ENCODE measurements at places on chromosomes 1 and 21. TPM values are rescaled to one million over a fixed set of nuclear protein-coding genes. Genes with fewer than 3 reads are reported as not detected.

Gene HEYL
- 6.5 TPM for total RNA-seq

Gene RPS27
- total RNA-seq: 1,559 TPM

Gene GNG4
- total RNA-seq: not detected

Gene FCGR3A
- 44.3 TPM for total RNA-seq

Gene PLA2G2C
- not detected for total RNA-seq

Gene LRRC38
- 0.48 TPM for total RNA-seq

Gene MARK1
- 7.7 TPM for total RNA-seq

Gene CMPK1
- 120 TPM for total RNA-seq

Gene RNU1-4
- total RNA-seq: under 0.01 TPM

Gene MIXL1
- not detected for total RNA-seq

Gene ETS2
- total RNA-seq: 201 TPM

Gene TMEM51
- 3.3 TPM for total RNA-seq

Gene HES4
- total RNA-seq: 30.0 TPM

Gene MTF2
- total RNA-seq: 13.6 TPM

Gene SPRR1A
- not detected for total RNA-seq

Gene PKP1
- 2.3 TPM for total RNA-seq
